Glutamatergic neuron (in vitro differentiated cells): ENCODE measurements at places on chromosomes 16 and 17. TPM values are rescaled to one million over a fixed set of nuclear protein-coding genes. Genes with fewer than 3 reads are reported as not detected.

- no peak for DNase-seq
Measured at GRCh38 chr16:66295761-66296546, 70.5 kb upstream of the CDH5 start.

DNA sequence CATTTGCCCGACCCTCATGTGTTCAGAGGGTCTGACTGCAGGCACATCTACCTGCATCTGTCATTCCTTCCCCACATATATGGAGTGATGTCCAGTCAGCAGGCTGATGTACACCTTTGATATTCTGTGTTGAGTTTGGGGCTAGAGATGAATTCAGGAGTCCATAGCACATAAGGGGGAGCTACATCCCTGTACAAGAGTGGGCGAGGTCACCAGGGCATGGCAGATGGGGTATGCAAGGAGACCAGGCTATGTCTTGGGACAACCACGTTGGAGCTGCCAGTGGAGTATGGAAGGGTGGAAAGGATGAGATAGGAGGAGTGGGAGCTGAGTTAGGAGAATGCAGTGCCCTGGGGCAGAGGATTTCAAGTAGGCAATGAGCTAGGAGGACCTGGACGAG is 15.0 kb downstream of the SMPD3 start:
- no peak for DNase-seq

DNAJA3 gene
- total RNA-seq: 32.6 TPM

DNA sequence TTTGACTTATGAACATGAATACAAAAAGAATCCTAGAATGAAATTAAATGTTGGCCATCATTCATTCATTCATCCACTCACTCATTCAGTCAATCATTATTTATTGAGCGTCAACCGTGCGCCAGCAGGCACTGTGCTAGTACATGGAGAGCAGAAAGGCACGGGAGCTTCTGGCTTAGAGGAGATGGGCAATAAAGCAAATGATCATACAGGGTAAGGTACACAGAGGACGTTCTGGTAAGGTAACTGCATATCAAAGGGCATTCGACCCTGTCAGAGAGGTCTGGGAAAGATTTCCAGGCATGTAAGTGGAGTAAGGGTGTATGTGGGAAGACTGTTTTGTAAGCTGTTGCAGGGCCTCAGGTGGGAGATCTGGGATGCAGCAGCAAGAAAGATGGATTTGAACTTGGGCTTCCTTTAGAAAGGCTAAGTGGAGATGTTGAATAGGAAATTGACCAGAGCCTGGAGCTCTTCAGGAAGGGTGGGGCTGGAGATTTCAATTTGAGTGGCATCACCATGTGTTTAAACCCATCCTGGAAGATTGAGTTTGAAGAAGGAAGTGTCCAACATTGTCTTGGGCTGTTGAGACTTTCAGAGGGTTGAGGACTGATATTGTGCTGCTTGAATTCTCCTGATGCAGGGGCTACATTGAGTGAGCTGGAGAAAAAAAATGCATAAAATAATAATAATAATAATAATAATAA is 2.8 kb upstream of the MSI2 start:
- DNase-seq: no peak

DHRS7C gene
- not detected for total RNA-seq
